Chondrocyte (in vitro differentiated cells): ENCODE measurements at places on chromosomes 3 and 15.
A peak's percentile ranks its signal among the peaks of the same experiment; 100 is the strongest.

DNA sequence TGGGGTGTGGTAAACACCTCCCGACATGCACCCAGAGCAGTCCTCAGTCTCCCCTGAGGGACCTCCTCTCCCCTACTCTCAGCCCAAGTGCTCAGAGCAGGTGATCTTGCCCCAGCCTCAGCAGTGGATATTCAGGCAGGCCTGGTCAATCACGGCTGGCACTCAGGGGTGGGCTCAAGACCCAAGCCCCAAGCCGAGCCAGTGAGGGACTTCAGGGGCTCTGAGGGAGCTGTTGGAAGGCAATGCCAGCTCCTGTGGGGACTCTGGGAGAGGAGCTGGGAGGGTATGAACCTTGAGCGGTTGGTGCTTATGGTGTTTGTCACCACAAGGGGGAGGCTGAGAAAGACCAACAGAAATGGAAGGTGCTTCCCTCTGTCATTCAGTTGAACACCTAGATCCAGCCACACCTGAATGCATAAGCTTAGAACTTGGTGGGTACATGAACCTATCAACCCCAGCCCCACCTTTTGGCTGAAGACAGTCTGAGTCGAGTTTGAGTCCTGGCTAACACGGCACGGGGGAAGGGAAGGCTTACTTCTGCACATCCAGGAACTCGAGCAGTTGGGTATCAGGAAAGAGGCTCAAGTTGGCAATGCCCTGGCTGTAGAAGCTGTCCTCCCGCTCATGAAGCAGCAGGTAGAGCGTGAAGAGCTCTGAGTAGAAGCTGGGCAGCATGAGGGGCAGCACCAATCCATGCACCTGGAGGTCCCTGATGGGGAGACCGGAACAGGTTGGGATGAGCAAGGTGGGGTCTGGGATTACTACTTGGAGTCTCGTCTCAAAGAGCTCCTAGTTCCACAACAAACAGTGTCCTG is 19.2 kb downstream of the ALS2CL start:
- DNase-seq = peak; percentile 67

GRCh38 chr15:98763179-98763578 is 114.8 kb downstream of the IGF1R start:
- DNase-seq = no peak

DNA sequence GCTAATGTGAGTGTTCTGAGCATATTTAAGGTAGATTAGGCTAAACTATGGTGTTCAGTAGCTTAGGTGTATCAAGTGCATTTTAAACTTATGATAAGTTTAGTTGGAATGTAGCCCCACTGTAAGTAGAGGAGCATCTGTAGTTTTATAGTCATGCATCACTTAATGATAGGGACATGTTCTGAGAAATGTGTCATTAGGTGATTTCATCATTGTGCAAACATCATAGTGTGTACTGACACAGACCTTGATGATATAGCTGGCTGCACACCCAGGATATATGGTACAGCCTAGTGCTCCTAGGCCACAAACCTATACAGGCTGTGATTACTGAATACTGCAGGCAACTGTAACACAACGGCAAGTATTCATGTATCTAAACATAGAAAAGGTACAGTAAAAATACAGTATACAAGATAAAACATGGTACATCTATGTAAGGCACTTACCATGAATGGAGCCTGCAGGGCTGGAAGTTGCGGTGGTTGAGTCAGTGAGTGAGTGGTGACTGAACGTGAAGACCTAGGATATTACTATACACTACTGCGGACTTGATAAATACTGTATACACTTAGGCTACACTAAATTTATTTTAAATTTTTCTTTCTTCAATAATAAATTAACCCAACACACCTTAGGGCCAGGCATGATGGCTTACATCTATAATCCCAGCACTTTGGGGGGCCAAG is 17.9 kb downstream of the DNAH1 start:
- peak; percentile 13 for DNase-seq

GRCh38 chr3:107819656-107820055 is 271.2 kb downstream of the CD47 start:
- DNase-seq = no peak

GRCh38 chr3:126885425-126885824 is 97.5 kb upstream of the PLXNA1 start:
- DNase-seq = no peak

- no peak for DNase-seq
Observed at GRCh38 chr15:83855956-83856355, 202.0 kb downstream of the ADAMTSL3 start.

DNA sequence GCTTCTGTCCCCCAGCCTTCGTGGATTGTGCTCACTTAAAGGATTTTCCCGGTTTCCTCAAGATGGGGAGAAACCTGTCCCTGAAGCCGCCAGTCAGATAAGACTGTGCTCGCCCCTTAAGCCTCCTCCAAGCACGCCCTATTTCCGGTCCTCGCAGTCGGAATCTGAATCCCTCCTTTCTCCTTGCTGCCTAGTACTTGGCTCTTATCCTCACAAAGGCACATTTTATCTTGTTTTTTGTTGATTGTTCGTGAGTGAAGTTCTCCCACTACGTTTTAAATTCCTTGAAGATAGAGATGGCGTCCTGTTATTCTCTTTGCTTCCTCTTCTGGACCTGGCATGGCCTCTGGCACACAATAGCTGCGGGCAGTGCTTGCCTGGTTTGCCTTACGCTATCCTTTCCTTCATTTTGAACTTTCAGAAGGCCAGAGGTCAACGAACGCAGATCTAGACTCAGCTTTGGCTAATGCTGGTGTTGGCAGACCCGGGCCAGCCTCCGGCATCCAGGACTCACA is 1.7 kb downstream of the CLDN11 start:
- no peak for DNase-seq

DNA sequence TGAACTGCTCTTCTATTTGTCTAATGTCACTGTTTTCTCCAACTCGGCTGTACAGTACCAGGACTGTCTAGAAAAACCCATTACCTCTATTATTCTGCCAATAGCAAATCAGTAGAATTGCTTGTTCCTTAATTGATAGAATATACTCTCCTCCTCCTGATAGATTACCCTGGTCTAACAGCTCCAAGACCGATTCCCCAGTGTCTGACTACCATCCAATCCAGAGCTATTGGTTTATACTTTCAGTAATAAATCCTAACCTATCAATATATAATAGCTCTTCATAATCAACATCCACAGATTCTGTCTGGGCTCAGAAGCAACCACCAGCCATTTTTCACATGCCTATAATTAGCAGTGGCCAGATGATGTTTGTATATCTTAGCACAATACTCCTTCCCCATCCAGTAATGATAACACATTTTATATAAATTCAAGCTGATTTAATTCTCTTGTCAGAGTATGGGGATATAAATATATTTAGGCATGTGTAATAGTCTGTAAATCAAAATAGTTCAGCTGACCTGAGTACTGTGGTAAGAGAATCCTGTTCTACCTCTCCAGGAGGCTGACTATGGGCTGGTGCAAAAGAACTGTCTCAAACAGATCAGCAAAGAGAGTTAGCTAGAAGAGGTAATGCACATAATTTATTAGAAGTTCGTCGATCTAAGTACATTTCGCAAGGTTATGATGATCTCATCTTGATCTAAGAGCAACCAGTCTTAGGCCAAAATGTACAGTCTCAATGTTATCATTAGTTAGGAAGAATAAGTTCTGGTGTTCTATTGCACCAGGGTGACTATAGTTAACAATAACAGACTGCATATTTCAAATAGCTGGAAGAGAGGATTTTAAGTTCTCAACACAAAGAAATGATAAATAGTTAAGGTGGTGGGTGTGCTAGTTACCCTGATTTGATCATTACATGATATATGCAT is 193.4 kb downstream of the SHOX2 start:
- no peak for DNase-seq

GRCh38 chr3:64176461-64176996 is 48.7 kb downstream of the PRICKLE2 start:
- DNase-seq = no peak

- DNase-seq = no peak
Observed at GRCh38 chr3:11705049-11705448, 61.3 kb upstream of the VGLL4 start.

DNA sequence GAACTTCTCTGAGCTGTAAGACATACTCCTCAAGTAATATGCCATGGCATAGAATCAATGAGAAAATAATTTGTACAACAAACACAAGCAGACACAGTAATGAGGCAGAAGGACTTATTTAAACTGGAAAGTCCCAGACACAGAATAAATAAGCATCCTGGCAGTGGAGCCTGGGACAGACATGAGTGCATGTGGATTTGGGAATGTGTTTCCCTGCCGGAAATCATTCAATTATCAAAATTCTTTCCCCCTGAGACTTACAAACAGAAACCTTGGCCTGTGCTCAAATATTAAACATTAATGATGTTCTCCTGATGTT is 520.1 kb downstream of the ROBO1 start:
- DNase-seq = no peak

DNA sequence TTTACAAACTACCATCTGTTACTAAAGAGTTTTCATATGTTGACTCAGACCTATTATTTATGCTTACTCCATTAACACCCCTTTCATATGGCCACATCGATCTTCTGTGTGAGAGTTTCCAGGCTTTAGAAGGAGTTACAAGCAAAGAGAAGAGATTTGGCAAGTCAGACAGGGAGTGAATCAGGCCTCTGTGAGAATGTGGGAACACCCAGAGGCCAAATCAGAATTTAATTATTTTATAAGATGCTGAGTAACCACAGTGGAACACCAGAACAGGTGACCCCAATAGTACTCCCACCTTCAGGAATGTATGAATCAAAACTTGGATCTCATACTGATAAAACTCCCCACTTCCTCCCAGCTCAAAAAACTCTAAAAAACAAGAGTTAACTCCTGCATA is 42.0 kb downstream of the IFT57 start:
- no peak for DNase-seq

DNA sequence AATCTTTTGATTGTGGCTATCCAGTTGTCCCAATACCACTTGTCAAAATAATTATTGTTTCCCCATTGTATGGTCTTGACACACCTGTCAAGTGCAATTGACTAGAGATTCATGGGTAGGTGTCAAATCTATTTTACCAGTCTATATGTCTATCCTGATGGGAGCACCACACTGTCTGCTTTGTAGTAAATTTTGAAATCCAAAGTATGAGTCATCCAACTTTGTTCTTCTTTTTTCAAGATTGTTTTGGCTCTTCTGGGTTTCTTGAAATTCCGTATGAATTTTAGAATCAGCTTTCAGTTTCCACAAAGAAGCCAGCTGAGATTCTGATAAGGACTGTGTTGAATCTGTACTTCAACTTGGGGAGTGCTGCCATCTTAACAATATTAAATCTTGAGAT is 71.9 kb downstream of the CSNK1G1 start:
- no peak for DNase-seq

DNA sequence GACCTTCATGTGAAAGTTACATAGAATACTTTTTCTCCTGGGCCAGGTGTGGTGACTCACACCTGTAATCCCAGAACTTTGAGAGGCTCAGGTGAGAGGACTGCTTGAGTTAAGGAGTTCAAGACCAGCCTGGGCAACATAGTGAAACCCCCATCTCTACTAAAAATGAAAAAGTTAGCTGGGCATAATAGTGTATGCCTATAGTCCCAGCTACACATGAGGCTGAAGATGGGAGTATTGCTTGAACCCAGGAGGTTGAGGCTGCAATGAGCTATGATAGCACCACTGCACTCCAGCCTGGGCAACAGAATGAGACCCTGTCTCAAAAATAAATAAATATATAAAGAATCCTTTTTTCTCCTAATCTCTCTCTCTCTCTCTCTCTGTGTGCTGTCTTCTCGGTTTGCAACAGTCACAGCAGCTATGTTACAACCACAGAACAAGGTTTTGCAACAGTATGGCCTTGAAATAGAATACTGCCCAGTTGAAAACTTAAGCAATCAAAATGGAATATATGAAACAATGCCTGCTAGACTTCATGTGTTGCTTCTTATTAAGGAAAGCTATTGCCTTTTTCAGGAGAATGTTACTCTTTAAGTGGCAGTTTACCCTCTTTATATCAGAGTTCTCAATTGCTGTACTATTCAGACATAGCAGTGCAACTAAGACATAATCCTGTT is 12.3 kb upstream of the DENND4A start:
- no peak for DNase-seq

- DNase-seq = no peak
Observed at GRCh38 chr3:98846101-98846500, 55.4 kb downstream of the DCBLD2 start.

GRCh38 chr3:81886081-81886480 is 124.6 kb upstream of the GBE1 start:
- no peak for DNase-seq

- no peak for DNase-seq
Observed at GRCh38 chr15:48761393-48762158, 49.3 kb downstream of the CEP152 start.

DNA sequence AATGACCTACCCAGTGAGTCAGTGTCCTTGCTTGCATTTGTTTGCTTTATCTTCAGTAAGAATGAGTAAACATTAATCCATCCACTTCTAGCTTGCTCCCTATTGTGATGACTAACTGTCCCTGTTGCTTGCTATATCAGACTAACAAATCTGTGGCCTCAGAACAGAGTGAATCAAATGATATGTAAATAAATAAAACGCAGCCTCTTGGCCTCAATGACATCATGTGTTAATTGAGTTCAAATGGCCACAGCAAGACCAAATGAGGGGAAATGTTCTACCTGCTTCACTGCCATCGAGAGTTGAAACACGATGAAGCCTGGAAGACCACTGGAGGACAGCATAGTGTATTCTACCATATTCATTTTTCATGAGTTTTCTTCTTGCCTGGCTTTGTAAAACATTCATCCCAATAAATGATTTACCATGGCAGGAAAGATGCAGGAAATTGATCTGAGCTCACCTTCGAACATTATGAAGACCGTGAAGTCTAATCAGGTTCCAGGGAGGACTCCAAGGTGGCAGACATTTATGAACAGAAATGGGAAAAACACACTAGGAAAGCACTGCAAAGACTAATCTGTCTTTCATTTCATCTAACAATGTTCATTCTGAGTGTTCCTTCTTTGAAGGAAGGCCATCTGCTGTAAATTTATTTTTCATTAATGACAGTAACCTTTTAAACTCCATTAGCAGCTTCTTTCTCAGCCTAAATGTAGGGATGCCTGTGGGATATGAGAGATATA is 1144.5 kb downstream of the TUSC7 start:
- no peak for DNase-seq

DNA sequence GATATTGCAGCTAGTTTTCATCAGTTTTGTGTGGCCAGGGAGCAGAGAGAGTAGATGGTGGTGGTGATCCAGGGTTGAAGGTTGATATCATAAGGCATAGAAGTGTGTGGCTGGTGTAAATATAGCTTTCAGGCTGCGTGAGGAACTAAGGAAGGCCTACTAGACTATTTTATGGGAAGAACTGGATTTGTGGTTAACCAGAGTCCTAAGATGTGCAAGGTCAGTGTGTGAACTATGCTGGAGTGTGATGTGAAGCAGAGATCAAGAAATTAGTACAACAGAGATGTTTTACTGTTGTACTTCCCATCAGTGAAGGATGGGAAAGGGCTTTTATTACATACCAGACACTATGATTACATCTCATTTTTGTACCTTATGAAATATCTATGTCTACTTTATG is 41.5 kb downstream of the MAPK6 start:
- no peak for DNase-seq
